Right cardiac atrium (tissue), 5 donors: ENCODE measurements at places on chromosomes 7 and 10. TPM values are rescaled to one million over a fixed set of nuclear protein-coding genes. Genes with fewer than 3 reads are reported as not detected.
A peak's percentile ranks its signal among the peaks of the same experiment; 100 is the strongest.

The ETV1 gene
- polyA plus RNA-seq: 12.9 TPM

The LRRC17 gene
- 6.2 TPM for polyA plus RNA-seq

The ZNF736 gene
- polyA plus RNA-seq: 2.4 TPM

The NEBL gene
- 257 TPM for polyA plus RNA-seq

The ARMH3 gene
- polyA plus RNA-seq: 38.1 TPM

The MACROH2A2 gene
- polyA plus RNA-seq: 11.5 TPM

GRCh38 chr10:34305189-34305588 lies 509.9 kb downstream of the PARD3 start:
- no peak for DNase-seq

DNA sequence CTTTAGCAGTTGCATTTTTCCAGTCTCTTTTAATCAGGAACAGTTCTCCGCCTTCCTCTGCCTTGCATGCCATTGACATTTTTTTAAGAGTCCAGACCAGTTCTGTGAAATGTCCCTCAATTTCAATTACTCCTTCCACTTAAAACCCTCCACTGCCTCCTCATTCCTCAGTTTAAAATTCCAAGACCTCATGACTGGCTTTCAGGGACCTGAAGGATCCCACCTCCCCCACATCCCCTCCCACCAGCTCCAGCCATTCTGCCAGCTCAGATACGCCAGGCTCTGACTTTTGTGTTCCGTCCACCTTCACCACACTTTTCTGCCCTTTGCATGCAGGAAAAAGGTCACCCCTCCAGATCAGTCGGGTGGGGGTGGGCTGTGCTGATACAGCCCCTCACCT lies 8.7 kb downstream of the TNRC18 start:
- no peak for DNase-seq

GRCh38 chr10:3040069-3040468 lies 27.3 kb upstream of the PFKP start:
- no peak for DNase-seq

DNA sequence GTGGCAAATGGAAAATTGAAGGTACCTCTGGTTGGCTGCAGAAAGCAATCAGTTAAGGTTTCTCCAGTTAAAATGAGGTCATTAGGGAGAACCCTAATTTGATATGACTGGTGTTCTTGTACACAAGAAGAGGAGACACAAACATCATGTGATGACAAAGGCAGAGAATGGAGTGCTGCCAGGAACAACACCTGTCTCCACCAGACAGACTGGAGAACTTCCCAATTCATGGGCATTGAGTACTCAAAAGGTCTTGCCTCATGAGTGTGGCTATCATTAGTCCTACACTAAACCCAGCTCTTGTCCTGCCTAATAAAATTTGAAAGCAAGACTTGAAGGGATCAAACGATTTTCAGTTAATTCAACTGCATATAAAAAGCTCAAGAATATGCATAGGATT lies 152.6 kb downstream of the PTPN20 start:
- no peak for DNase-seq

DNA sequence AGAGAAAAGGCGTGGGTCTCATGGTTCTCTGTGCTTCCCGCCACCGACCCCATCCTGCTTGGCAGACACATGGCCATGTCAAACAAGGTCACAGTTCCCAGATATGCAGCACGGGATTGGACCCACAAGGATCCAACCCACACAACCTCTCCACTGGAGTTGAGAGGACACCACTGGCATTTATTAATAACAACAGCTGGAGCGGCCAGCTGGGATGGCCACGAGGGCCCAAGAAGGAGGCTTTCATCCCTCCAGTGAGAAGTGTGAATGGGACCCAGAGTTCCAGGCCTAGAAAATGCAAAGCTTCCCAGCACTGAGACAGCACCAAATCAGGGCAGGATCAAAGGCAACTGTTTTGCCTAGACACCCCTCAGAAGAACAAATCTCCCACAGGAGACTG lies 31.5 kb downstream of the FGFR2 start:
- no peak for DNase-seq

DNA sequence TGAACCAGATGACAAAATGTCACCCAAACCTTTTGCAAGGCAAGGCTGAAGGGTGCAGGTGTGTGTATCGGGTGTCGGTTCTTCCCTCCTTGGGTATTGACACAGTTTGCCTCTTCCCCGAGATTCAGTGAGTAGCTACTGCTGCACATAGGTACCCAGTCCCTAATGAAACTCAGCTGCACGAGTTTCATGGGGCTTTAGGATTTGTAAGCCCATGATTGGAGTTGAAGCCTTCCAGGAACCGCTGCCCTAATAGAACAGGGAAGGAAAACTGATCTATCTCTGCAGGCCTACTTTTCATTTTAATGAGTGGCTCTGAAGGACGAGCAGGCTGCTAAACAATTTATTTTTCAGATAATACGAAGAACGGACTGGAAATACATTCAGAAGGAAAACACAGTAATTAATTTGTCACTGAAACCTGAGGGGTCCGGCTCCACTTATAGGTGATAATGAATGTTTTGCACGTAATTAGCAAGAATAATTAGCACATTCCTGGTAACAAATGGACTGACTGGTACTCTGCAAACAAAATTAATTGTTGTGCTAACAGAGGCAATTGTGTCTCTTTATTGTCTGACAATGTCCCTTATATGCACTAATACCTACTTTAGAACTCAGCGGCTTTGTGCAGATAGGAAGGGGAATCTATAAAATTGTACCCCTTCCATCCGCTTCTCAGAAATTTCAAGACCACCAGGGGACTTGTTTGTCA lies 49.6 kb upstream of the FZD8 start:
- no peak for DNase-seq

DNA sequence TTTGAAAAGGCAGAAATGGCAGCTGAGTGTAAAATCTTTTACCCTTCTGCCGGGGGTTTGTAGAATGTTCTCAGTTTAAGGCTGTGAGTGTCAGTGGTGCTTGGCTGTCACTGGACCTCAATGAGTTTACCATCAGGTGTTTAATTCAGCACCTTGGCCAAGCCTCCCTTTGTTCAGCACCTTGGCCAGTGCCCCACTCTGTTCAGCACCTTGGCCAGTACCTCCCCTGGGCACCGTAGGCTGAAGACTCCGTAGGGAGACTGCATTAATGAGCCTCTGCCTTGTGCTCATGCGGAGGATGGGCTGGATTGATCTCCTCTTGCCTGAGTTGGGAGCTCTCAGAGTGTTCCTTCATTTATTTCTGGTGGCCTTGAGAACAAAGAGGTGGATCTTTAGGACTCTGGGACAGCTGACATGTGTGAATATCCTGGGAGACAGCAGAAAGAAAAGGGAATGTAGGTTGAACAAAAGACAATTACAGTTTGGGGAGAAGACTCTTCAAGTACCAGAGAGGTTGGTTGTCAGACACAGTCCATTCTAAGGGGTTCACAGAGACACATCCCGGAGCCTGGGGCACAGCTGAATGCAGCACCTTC lies 1.6 kb downstream of the FAM24A start:
- peak; percentile 58 for DNase-seq

- no peak for DNase-seq
Measured at GRCh38 chr10:130751851-130752250, 559.7 kb downstream of the TCERG1L start.

DNA sequence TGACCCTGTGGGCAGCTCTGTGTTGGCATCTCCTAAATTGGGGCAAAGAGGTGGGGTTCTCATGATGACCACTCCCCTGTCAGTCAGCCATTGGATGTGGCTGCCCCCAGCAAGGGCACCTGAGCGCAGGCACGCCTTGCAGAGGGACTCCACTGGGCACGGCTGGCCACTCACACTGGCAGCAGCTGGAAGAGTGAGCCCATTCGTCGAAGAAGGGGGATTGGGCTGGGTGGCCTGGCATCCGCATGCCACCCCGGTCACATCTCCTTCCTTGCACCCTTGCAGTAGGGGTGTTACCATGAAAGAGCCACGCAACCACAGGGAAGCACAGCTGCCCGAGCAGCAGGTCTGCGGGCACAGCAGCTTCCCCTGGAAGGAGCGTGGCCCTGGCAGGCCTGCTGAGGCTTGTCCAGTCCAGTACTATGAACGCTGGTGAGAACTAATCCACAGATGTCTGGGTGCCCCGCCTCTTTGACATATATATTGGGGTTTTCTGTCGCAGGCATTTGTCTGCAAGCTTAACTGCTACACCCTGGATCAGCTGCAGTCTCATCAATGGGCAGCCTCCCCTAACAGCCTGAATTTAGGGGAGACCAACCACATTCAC lies 25.7 kb upstream of the GRB10 start:
- DNase-seq: no peak
